ENCODE measurements at places on chromosomes 4 and X.
A peak's percentile ranks its signal among the peaks of the same experiment; 100 is the strongest.

GRCh38 chr4:185914583-185915199 is 102.7 kb upstream of the SORBS2 start:
- DNase-seq = no peak

- no peak for DNase-seq
Measured at GRCh38 chr4:183670251-183670650, 11.2 kb downstream of the TRAPPC11 start.

DNA sequence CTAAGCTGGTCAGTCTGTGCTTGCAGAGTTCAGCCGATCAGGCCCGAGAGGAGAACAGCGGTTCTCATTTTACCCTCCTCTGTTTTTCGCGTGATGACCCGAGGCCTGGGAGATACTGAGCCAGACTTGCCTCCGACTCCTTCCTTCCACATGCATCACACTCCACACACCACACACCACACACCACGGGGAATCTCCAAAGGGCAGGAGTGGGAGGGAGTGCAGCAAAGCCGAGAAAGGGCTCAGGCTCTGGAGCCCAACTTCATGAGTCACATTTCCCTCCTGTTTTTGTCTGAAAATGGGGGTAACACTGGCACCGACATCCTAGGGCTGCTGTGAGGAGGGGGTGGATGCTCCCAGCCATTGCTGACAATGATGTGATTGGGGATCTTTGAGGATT is 38.9 kb downstream of the TKTL1 start:
- DNase-seq = no peak

- peak; percentile 4 for DNase-seq
Measured at GRCh38 chrX:103376979-103377324, 614 bp downstream of the BEX3 start.

GRCh38 chr4:170990989-170991589 is 822.1 kb upstream of the GALNTL6 start:
- DNase-seq = no peak

DNA sequence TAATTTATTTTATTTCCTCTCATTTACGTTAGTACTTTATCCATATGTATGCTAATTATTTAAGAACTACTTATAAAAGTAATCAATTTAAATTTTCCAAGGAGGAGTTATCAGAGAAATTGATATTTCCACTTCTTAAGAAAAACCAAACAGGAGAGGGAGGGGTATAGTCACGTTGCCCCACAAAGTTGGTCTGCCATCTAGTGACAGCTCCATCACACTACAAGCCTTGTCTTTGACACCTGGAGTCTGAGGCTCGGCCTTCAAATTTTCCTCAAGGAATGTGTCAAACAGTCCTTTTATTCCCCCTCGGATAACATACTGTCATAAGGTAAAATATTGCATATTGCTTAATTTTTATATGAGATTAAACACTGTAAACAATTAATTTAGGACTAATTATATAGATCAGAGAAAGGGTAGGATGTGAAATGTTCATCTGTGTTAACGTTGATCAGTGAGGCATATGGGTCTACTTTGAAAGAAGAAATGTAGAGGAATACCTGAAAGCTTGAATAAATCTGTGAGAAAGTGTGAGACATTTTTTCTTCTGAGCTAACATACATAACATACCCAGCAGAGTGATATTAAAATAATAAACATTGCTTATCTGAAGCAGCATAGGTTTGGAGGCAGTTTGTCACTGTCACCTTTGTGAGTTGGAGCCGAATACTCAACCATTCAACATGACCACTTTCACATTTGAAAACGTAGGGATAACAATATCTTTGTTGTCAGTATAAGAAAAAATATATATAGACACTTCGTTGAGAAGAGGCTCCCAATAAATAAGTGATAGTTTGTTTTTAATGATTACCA is 114.4 kb downstream of the GLRA3 start:
- DNase-seq = peak; percentile 15

DNA sequence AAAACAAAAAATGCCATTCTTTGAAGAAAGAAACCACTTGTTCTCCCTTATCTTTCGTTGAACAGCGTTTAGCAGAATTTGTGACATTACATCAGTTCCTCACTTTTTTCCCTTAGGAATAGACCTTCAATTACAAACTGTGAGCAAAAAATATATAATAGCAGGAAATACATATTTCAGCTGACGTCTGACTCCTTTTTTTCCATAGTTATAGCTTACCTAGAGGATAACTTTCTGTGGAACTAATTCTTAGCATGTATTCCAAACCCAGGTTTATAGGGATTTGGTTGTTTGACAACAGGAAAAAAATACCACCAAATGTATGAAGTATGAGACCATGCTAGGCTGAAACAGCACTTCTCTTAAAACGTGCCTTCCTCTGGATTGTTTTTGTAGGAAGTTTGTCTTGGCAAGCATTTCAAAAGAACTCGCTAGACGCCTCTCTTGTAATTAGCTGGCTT is 2.0 kb upstream of the LIMCH1 start:
- no peak for DNase-seq

GRCh38 chr4:95867919-95868318 is 28.0 kb downstream of the PDHA2 start:
- DNase-seq = peak; percentile 18

DNA sequence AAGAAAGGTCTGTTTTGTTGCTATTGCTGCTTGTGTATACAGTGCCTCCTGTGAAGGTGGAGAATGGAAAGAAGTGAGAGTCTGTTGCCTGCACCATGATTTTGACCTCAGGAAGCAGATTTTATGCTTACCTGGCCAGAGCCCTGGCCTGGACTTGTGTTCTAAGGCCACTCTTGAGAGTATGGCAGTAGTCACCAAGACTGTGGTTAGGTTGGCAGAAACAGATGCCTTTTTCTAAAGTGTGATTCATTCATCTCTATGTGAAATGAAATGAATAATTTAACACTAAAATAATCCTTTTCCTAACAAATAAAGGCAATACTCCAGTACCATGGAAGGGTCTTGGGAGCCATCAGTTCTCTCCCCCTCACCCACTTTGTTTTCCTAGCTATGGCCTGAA is 161.8 kb downstream of the DCLK2 start:
- no peak for DNase-seq

DNA sequence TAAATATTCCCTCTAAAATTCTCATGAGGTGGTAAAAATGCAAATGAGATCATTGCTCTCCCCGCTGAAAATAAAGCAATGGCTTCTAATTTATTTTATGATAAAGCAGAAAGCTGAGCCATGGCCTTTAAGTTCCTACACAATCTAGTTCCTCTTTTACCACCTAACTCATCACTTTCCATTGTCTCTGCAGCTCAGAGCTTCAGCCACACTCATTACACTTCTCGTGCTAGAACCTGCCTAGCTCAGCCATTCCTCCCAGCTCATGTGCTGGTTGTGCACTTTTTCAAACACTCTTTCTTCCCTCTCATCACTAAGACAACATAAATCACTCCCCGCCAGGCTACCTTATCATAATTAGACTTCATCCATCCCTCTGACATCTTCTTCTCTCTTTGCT is 1112.1 kb upstream of the PRKX start:
- no peak for DNase-seq

DNA sequence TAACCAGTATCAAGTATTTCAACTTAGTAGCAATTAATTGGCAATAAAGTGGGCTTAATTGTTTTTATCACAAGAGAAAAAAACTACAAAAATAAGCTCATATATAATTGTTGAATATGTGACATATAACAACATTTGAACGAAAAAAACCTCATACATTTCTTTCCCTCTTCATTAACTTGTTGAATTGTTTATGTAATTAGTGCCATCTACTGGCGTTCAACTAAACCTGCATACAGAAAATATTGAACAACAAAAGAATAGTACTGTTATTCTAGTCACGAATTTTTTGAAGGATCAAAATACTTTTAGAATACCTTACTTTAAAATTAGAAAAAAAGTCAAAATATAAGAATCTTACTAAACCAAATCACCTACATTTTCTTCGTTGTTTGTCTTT is 586.5 kb upstream of the FTHL17 start:
- peak; percentile 6 for DNase-seq

DNA sequence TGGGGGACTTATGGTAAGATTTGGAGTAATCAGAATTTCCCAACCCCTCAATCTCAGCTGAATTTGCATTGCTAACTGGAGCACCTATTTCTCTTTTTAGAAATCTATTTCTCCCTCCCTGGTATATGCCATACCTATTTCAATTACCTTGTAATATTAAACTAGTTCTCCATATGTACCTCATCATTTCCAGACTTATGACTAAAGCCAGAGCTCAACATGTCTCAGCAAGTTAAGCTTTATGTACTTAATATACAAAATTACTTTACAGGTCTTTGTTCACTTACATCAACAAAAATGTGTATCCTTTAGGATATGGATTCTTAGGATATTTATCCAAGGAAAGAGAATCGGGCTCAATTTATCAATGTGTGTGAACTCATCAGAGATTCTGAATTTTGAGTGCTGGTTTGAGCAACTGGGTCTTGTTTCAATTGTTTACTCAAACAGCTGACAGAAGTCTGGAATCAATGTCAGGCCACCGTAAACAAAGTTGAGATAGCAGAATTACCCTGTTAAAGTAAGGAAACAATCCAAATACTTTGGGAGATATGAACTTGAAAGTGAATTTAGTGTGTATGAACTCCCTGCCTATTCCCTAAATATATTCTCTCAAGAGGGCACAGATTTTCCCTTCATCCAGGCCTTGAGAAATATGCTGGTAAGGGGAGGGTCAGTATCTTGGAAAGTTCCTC is 199.6 kb downstream of the VEGFC start:
- no peak for DNase-seq

GRCh38 chr4:163303069-163303468 is 29.3 kb downstream of the NPY1R start:
- DNase-seq = no peak

- DNase-seq = no peak
Measured at GRCh38 chr4:184398741-184399511, 75.4 kb downstream of the IRF2 start.

- no peak for DNase-seq
Measured at GRCh38 chrX:37380924-37381323, 31.8 kb downstream of the PRRG1 start.

GRCh38 chr4:13910556-13910955 is 283.0 kb upstream of the BOD1L1 start:
- no peak for DNase-seq

DNA sequence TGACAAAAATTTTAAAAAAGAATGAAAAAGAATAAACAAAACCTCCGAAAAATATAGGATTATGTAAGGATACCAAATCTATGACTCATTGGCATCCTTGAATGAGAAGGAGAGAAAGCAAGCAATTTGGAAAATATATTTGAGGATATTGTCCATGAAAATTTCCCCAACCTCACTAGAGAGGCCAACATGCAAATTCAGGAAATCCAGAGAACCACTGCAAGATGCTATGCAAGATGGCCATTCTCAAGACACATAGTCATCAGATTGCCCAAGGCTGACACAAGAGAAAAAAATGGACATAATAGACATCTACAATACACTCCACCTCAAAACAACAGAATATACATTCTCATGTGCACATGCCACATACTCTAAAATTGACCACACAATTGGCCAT is 135.9 kb upstream of the SPANXB1 start:
- no peak for DNase-seq

GRCh38 chr4:124121461-124121971 is 591.0 kb downstream of the ANKRD50 start:
- DNase-seq = no peak

- no peak for DNase-seq
Measured at GRCh38 chr4:112284662-112285411, 867 bp downstream of the TIFA start.

DNA sequence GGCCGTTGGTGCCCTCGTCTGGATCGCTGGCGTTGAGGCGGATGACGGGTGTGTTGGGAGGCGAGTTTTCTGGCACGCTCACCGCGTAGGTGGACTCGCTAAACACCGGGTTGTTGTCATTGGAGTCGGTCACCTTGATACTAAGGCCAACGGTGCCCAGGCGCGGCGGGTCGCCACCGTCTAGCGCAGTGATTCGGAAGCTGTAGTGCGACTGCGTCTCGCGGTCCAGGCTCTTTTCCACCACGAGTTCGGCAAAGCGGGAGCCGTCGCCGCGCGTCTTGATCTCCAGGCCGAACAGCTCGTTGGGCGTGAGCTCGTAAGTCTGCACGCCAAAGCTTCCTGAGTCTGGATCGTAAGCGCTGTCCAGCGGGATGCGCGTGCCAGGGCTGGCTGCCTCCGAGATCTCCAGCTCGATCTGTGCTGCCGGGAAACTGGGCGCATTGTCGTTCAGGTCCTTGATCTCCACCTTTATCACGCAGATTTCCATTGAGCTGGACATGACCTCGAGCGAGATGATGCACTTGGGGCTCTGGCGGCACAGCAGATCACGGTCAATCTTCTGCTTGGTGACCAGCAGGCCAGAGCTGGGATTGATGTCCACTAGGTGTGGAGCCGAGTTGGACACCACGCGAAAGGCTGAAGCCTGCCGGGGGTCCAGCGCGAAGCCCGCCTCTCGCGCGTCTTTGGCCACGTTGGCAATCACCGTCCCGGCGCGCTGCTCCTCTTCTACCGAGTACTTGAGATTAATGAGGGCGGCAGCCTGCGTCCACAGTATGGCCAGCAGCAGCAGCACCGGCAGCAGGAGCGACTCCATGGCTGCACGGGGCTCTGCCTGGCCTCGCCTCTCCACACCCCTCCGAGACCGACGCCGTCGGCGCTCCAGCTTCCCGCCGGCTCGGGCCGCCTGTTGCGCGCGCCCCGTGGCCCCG is 2.0 kb downstream of the PCDH19 start:
- DNase-seq = no peak

- DNase-seq = no peak
Measured at GRCh38 chr4:123507376-123507775, 110.8 kb downstream of the SPRY1 start.

- no peak for DNase-seq
Measured at GRCh38 chr4:28015996-28016395, 1155.4 kb downstream of the STIM2 start.

DNA sequence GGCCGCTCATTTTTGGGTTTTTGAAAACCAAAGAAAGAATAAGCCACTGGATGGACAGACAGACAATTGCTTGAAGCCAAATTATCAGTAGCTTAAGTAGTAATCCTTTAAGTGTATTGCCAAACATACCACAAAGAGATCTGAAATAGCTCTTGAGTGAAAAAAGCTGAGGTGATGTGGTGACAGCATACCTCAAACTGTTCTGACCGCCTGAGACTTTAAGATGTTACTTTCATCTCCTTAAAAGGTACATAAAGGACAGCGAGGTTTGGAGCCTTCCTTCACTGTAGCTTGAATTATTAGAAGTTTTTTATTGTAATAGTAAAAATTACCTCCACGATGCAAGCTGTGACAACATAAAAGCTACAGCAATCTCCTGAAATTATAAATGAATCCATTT is 271.5 kb upstream of the FAM241A start:
- no peak for DNase-seq

DNA sequence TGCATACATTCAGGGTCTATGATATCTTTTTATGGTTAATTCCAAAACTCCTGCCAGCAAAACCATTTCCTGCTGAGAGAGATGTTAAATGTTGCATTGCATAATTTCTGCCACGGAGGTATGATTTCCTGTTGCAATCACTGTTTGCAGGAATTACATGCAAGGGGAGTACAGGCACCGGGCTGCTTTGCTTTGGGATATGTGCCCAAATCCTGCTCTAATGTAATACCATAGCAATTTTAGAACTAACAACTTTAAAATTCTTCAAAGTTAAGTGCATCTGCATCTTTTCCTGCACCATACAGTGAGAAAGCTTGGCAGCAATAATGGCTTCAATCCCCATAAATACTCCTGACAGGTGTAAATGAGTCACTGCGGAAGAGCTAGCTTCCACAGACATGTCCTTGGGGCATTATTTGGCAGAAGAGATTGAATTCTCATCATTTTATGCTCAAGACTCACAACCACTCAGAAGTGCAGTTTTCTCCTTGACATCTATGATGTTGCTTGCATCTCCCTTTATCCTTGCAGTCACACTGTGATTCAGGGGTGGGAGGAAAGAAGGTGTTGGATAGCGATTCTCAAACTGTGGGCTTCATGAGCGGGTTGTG is 29.6 kb downstream of the TRIM2 start:
- no peak for DNase-seq

Measured in NCI-H1930 (cell line).